ENCODE measurements at places on chromosomes 12 and 14.

DNA sequence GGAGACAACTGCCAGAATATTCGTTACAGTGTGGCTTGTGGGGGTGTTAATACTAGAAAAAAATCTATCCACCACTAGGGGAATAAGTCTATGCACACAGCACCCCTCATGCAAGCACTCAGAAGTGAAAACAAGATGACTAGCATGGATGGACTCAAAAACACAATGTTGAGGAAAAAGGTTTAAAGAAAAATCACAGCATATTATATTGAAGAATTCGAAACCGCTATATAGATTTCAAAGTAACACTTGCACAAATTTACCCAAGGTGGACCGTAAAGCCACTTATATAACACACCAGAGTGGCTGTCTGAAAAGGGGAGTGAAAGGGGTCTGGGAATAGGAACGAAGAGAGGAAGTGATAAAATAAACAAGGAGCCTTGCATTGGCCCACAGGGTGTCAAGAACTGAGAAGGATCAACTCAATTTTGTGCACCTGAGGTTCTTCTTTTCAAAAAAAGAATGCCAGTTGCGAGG, 544 bp downstream of the ABCD4 start:
- no peak for DNase-seq

DNA sequence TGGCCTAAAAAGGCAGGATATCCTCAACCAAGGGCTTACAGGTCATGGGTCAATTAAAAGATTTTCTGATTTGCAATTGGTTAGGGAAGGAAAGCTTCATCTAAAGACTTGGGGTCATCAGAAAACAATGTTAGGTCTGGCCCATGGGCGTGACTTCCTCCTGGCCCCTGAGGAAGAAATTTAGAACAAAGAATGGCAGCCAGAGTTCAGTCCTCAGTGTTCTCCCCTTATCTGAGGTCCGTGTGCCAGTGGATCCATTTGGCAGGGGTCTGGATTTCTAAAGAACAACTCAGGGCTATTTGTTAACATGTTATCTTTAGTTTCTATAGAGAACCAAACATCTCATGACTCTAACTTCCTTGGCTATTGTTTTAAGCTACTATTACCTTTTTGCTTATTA, 27.8 kb upstream of the NFYB start:
- no peak for DNase-seq

DNA sequence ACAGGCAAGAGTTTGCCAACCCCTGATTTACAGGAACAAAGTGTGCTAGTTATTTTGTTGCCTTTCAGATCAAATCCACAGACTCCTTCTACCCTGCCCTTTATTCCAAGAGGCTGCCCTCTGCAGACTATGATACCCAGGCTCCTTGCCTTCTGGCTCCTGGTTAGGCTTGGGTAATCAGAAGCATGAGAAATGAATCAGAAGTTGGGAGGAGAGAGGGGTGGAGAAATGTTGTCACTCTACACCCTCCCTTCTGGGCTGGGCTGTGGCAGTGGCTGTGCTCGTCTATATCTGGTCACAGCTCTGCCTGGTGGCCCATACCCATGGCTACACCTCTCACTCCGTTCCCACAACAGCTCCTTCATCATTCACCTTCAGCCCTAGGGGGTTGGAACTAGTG, 204.6 kb upstream of the PLXNC1 start:
- DNase-seq: no peak

DNA sequence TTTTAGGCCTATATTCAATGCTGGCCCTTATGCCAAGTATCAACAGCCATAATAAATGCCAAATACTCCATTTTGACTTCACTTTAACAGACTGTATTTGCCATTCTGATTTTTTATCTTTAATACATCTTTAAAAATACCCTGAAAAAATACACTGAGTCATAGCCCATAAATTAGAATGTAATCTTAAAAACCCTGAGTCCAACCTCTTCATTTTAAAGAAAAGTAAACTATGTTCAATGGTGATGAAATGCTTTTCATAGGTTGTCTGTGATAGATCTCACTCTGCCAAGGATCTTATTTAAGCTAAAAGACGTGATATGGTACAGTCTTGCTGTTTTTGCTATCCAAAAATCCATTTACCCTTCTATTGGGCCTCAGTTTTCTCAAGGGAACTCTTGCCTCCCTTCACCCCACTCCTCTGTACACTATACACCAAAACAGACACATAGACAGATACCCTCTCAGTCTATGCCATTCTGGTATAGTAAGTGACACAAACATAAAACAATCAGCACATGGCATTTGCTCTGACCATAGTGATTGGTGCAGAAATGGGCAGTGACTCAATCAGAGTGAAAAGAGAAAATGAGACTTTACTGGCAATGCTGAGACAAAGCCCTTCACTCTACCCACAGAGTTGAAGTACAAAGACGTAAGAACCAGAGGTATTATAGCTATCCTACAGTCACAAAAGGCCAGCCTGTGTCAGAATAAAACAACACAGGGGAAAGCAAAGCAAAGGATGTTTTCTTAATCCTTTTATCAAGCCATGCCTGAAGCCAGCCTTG, 49.1 kb downstream of the BTG1 start:
- DNase-seq: no peak

- no peak for DNase-seq
Observed at GRCh38 chr12:108839018-108839889, 18.1 kb downstream of the SSH1 start.

DNA sequence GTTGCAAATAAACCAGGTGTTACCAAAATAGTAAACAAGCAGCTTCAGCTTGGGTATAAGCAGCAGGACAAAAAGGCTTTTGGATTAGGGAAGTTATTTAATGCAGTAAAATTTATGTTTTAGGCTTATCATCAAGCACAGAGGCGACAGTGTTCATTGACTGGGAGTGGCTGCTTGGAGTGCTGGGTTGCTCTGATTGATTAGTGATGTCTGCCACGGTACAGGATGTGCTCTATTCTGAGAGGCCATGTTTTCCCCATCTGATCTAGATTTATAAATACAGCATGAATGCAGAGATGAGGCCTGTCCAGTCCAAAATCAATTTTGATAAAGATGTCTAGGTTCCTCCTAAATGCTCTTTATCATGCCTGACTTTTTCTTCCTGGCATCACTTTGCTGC, 83.5 kb downstream of the MAP1LC3B2 start:
- no peak for DNase-seq

- DNase-seq: no peak
Observed at GRCh38 chr12:79527473-79527872, 163.3 kb downstream of the PAWR start.

Data from stimulated activated CD8-positive, alpha-beta memory T cell treated with anti-CD3 and anti-CD28 coated beads, Interleukin-4, amount 100 ng/mL, for 4 hours (primary cell).